ENCODE measurements at places on chromosomes 3 and 15.

DNA sequence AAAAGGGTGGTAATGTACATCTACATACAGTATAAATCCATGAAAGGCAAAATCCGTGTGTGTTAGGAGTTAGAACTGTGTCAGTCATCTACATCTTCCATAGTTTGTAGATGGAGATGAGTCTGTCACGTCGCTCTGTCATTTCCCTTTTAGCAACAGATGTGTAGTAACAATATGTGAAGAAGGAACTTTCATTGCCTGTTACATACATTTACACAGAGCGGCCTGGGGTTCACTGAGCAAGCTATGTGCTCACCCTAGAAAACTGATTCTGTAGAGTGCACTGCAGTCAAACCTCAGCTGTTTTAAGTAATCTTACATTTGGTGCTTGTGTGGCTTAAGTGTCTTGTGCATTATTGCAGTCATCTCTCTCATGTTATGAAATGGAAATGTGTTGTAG, 41.6 kb upstream of the AP3B2 start:
- no peak for DNase-seq

DNA sequence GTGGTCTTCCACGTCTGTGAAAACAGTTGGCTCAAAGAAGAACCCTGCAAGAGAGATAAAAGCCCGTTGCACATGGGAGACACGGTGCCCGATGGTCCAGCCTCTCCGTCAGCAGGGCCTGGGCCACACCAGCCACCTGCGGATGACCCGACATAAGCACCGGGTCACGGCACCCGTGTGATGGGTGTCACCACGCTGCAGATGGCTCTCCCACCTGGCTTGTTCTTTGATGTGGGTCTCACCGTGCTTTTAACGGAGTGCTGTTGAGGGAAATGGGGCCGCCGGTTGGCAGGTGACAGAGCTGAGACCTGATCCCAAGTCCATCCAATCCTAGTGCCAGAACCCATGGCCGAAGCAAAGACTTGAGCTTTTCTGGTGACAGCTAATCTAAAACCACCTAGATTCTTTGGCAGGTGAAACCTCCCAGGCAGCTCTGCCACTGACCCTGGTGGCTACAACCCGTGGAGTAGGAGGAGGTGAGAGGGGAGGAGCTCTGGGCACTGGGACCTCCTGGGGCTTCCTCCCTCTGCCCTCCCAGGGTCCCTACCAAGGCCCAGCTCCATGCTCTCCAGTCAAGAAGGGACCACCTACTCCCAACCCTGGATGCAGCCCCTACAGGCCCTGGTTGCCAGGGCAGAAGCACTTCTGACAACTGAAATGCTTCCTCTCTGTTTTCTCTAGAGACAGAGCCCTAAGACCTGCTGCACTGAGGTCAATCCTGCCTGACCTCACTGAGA, 23.4 kb upstream of the SLC41A3 start:
- DNase-seq = no peak

- DNase-seq = peak; percentile 98
Measured at GRCh38 chr15:81323944-81324881, at the start of gene STARD5. Gene STARD5 (minus strand): TSS chr15:81324141. CDS start chr15:81324099, 42 bp downstream.

GRCh38 chr15:94177112-94177511, 54.2 kb upstream of the MCTP2 start:
- no peak for DNase-seq

GRCh38 chr3:140629357-140630137, 48.3 kb upstream of the TRIM42 start:
- DNase-seq = no peak

DNA sequence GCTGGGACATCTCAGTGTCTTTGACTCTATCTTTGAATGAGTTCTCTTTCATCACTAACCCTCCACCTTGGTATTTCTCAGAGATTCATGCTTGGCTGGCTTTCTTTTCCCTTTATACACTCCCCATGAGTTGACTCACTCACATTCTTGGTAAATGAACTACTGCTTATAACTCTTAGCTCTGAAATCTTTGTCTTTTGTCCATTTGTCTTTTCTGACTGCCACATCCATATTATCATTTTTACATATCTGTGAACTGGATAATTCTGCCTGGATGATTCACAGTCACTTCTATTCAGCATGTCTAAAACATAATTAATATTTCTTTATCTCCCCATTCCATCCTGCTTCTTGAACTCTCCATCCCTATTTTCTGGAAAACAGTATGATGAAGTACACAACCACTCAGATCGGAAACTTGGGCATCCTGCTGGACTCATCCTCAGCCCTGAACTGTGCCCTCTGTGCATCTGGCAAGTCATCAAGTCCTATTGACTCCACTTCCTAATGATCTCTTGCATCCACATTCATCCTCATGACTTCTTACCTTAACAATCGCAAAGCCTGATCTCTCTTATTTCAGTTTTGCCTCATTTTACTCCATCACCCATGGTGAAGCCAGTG, 66.9 kb downstream of the KCNAB1 start:
- DNase-seq = no peak

DNA sequence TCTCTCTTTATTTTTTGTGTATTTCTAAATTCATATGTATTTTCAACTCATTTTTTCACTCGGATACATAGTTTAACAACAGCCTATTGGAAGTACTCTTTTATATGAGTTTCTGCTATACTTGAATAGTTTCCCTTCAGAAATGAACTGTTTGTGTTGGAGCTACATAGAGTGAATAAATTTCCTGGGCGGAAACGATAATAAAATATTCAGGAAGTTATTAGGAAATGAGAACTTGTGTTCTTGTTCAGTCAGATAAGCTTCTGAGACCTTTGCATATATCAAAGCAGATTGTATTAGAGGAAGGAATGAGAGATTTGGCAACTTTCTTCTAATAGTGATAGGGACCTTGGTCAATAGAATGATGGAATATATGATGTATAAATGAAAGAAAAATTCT, 27.3 kb downstream of the NEO1 start:
- no peak for DNase-seq

DNA sequence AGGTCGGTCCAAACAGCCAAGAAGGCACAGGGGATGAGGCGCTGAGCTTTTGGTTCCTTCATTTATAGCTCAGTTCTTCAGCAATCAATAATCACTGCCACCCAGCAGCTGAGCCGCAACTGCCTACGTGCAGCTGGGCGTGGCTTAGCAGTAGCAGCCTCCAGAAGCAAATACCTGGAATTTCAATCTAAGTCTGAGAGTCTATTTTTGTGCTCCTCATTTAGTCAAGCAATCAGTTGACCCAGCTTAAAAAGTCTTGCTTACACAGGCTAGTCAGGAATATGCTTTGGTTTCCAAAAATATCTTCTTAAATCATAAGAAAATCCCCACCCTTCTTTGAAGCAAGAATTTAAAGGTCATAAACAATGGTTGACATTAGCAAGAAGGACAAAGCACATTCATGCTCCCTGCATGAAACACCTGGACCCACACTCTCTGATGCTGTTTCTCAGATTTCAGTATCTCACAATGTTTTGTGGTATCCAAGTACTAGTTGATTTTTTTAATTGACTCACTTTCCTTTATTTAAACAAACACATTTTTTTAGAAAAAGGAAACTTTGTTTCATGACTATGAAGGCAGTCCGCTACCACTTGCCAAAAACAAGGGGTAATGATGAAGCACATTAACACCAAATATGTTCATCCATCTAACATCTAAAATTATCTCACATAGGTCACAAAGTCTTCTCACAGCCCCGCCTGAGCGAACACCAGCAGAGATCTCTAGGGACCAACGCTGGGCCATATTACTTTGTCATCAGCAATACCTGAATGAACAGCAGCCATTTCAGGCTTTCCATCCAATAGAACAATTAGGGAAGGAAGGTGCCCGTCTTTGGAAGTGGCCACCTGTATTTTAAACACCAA, 106.1 kb downstream of the OXNAD1 start:
- DNase-seq = no peak

GRCh38 chr3:117790235-117790987, 1080.8 kb downstream of the TUSC7 start:
- peak; percentile 91 for DNase-seq

GRCh38 chr3:112539825-112540650, 21.7 kb downstream of the ATG3 start:
- no peak for DNase-seq

DNA sequence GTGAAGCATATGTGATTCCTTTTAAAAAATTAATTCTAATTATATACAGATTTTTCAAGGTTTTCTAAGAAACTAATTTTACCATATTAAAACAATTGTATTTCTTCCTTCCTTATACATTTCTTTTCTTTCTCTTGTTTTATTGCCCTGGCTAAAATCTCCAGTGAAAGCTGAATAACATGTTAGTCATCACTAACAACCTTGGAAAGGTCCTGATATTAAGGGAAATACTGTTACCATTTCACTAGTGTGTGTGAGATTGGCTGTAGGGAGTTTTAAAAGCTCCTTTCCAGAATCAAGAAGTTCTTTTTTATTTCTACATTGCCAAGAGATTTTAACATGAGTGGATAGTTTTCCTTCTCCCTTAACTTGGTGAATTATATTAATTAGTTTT, 229.7 kb upstream of the EIF1B start:
- no peak for DNase-seq

DNA sequence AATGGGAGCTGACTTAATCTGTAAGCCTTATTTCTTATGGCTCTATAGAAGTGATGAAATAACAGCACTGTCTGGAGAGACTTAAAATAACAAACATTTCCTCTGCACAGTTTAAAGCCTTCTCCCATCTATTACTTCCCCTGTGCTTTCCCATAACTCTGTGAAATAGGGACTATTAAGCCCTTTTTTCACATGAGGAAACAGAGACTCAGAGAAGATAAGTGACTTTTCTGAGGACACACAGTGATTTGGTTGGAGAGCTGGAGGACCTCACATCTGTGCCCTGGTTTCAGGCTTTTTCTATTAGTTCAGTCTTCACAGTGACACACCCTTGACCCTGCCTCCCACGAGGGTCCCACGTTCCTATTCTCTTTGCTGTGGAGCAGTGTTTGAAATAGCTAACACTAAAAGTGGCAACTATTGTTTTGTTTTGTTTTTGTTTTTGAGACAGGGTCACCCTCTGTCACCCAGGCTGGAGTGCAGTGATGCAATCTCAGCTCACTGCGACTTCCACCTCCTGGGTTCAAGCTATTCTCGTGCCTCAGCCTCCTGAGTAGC, 82.9 kb downstream of the ST6GAL1 start:
- DNase-seq = no peak

- DNase-seq = no peak
Measured at GRCh38 chr3:32405155-32405554, 13.5 kb downstream of the CMTM7 start.

DNA sequence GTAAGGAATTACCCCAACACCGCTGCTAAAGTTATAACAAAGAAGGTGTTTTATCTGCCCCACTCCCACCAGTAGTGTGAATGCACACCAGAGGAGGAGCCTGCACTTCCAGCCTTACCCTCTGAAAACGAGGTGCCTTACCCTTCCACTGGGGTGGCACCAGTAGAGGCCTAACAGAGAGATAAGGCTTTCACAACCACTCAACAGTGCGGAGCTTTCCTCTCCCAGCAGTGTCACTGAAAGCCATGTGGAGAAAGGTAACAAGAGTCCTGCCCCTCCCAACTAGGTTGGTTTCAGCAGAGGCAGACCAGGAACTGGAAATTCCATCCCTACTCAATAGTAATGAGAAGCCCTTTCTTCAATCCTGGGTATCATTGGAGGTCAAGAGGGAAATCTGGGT, 539.2 kb downstream of the VGLL3 start:
- DNase-seq = no peak

DNA sequence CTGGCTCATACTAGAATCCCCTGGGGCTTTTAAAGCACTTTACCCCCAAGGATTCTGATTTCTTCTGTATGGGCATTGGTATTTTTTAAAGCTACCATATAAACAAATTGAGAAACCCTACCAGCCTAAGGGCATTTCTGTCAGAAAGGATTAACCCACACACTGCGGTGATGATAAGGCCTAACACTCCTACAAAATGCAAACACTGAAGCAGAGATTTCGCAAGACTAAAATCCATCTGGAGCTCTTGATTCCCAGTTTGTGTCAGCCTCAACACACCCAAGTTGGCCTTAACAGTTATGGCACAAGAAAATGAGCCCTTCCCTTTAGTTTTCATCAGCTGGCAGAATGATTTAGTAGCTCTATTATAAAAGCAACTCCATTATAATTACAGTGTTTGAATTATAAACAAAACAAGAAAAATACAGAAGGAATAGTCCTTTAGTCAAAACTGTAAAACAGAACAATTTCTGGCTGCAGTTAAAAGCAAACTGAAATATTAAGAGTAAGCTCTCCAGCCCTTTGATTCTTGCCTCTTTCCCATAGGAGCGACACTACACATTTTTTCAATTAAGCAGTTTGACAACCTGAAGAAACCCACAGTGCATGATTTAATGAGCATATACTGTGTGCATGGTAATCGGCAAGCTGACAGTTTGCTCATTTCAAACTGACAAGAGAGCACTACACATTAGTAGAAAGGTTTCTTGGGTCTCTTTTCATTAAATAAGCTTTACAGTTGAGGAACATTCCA, 441.2 kb downstream of the FHIT start:
- DNase-seq = peak; percentile 69

DNA sequence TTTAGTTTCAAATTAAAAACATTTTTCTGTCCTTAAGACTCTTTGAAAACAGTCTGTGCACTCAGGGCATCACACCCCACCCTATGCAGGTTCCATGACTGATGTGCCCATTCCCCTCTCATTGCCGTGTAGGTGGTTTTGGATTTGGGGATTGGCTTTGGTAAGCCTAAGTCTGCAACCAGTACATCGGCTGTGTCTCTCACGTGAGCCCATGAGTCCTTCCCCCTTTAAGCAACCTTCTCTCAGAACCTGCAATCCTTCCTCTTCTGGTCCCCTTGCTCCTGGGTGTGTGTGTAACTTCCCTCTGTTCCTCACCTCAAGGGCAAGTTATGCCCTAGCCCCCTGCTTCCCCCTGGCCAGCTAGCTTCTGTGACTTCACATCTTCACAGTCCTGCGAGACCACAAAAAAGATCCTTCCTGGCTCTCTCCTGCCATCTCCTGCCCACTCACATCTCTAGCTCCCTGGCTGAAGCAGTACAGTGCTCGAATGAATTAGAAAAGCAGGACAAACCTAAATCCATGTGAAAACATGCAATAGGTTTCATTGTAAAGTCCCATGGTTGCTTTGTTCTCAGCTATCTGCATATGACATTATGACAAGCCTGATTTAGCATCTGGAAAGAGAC, 126.7 kb downstream of the UACA start:
- no peak for DNase-seq

DNA sequence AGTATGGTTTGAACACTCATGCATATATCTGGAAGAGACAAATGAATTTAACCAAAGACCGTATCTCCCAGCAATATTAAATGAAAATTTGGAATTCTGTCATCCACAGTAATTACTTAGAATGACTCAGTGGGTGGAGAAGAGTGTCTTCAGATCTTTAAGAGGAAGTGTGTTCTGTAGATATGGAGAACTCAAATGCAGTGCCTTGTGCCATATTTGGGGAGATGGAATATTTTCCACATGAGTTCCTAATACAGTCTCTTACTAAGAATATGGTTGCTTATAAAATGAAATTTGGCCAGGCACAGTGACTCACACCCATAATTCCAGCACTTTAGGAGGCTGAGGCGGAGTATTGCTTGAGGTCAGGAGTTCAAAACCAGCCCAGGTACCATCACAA, 40.5 kb downstream of the ANO10 start:
- no peak for DNase-seq
